ENCODE measurements at places on chromosomes 7 and 10. TPM values are rescaled to one million over a fixed set of nuclear protein-coding genes. Genes with fewer than 3 reads are reported as not detected.

- H3K4me3 ChIP-seq = peak overlapping the region; percentile 64
- peaks cover 53% of the 10 kb centered on the region for H3K4me1 ChIP-seq
- peaks cover 4% of the 10 kb centered on the region for H3K36me3 ChIP-seq
- H3K27ac ChIP-seq = peak overlapping the region; percentile 89
- DNase-seq = peak; percentile 60
- H3K27me3 ChIP-seq = no peaks in the 10 kb centered on the region
Observed at GRCh38 chr10:110420401-110421193, 77.1 kb upstream of the DUSP5 start.

Gene MSANTD7
- 30.3 TPM for total RNA-seq

GRCh38 chr7:10908600-10908999 lies 65.1 kb upstream of the PHF14 start:
- no peak overlapping the region for H3K4me3 ChIP-seq
- DNase-seq = no peak
- no peak overlapping the region for H3K27ac ChIP-seq
- H3K36me3 ChIP-seq = no peaks in the 10 kb centered on the region
- H3K4me1 ChIP-seq = no peaks in the 10 kb centered on the region

DNA sequence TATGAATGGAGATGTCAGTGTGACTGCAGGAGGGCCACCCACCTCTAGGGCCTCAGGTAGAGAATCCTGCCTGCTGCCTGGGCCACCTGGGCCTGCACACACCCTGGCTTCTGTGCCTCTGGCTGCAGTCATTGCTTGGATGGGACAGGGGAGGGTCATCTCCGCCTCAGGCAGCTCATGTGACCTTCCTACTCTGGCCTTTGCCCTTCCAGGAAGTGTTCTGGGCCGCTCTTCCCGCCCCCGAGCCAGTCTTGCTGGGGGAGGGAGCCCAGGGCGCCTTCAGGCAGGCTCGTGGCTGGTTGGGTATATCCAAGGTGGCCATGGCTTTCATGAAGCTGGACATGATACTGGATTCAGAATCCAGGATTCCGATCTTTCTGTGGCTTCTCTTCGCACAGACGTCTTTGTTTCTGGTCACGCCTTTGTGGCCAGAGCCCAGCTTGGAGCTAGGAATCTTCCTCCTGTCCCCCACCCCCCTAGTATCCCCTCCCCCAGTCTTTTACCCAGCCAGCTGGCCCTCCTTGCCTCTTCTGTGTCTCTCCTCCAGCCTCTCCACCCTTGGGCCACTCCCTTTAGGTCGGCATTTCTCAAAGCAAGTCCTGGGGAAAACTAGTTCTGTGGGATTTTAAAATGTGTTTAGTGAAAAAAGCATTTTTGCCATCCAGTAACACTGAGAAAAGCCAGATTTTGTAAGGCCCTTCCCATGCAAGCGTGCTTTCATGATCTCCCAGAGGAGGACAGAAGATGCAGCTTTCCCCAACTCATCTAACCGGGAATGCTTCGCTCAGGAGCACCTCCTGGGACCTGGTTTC lies 119.6 kb downstream of the ZMIZ1 start:
- no peaks in the 10 kb centered on the region for H3K4me1 ChIP-seq
- H3K4me3 ChIP-seq = no peak overlapping the region
- no peak for DNase-seq
- H3K27me3 ChIP-seq = no peaks in the 10 kb centered on the region
- H3K36me3 ChIP-seq = no peaks in the 10 kb centered on the region

Gene PNLIP
- total RNA-seq = not detected

- DNase-seq = no peak
- peaks cover 52% of the 10 kb centered on the region for H3K27me3 ChIP-seq
- peaks cover 33% of the 10 kb centered on the region for H3K4me1 ChIP-seq
- no peak overlapping the region for H3K27ac ChIP-seq
Observed at GRCh38 chr7:27162561-27163287, 2.6 kb downstream of the HOXA9 start.

- H3K4me1 ChIP-seq = no peaks in the 10 kb centered on the region
- no peaks in the 10 kb centered on the region for H3K36me3 ChIP-seq
- no peak overlapping the region for H3K4me3 ChIP-seq
- H3K27me3 ChIP-seq = peaks cover 40% of the 10 kb centered on the region
- no peak for DNase-seq
- H3K27ac ChIP-seq = no peak overlapping the region
Observed at GRCh38 chr7:34842782-34843181, 184.8 kb downstream of the NPSR1 start.

Gene THNSL1
- 1.6 TPM for total RNA-seq

GRCh38 chr7:50121286-50121685 lies 28.2 kb upstream of the ZPBP start:
- DNase-seq = no peak
- H3K27me3 ChIP-seq = peaks cover 18% of the 10 kb centered on the region
- no peaks in the 10 kb centered on the region for H3K4me1 ChIP-seq
- H3K4me3 ChIP-seq = no peak overlapping the region

Gene DGKI
- total RNA-seq = 1.5 TPM

DNA sequence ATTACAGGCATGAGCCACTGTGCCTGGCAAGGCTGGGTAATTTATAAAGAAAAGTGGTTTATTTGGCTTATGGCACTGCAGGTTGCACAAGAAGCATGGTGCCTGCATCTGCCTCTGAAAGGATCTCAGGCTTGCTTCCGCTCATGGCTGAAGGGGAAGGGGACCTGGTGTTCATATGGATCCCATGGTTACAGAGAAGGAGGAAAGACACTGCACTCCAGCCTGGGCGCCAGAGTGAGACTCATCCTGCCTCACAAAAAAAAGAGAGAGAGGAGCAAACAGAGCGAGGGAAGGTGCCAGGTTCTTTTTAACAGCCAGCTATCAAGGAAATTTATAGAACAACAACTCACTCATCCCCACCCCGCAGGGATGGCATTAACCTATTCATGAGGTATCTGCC lies 36.2 kb downstream of the HIP1 start:
- DNase-seq = no peak
- H3K27me3 ChIP-seq = no peaks in the 10 kb centered on the region
- H3K4me3 ChIP-seq = no peak overlapping the region
- no peak overlapping the region for H3K27ac ChIP-seq
- H3K36me3 ChIP-seq = no peaks in the 10 kb centered on the region
- peaks cover 13% of the 10 kb centered on the region for H3K4me1 ChIP-seq

Gene NOS3
- 1.2 TPM for total RNA-seq

- no peaks in the 10 kb centered on the region for H3K36me3 ChIP-seq
- peaks cover 39% of the 10 kb centered on the region for H3K4me1 ChIP-seq
- H3K27ac ChIP-seq = peak overlapping the region; percentile 75
Observed at GRCh38 chr10:62778125-62778524, 26.4 kb upstream of the ADO start.

Gene ITIH5
- total RNA-seq = not detected

DNA sequence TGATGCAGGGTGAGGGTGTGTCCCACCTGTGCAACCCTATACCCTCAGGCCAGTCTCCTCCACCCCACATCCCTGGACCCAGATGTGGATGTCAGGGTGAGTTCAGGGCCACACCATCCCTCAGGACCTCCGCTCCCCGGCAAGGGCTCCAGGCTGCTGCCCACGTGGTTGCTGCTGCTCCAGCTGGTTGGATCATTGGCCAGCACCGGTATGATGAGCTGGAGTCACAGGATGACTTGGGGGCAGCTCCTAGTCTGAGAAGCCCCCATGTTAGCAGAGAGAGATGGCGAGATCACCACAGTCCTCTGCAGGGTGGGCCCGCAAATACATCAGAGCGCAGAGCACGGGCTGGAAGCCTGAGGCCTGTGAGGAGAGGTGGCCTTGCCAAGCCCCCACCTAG lies 103.3 kb upstream of the GDF10 start:
- no peak overlapping the region for H3K4me3 ChIP-seq
- H3K4me1 ChIP-seq = no peaks in the 10 kb centered on the region
- no peaks in the 10 kb centered on the region for H3K27me3 ChIP-seq
- DNase-seq = no peak
- H3K27ac ChIP-seq = no peak overlapping the region

- no peaks in the 10 kb centered on the region for H3K36me3 ChIP-seq
- H3K27ac ChIP-seq = no peak overlapping the region
- DNase-seq = no peak
- no peaks in the 10 kb centered on the region for H3K27me3 ChIP-seq
Observed at GRCh38 chr7:31234836-31235605, 105.5 kb downstream of the NEUROD6 start.

- H3K27me3 ChIP-seq = no peaks in the 10 kb centered on the region
- DNase-seq = no peak
- H3K27ac ChIP-seq = no peak overlapping the region
- no peaks in the 10 kb centered on the region for H3K4me1 ChIP-seq
- H3K36me3 ChIP-seq = no peaks in the 10 kb centered on the region
Observed at GRCh38 chr10:105611244-105611798, 970.2 kb downstream of the SORCS3 start.

GRCh38 chr10:33189363-33189762 lies 145.1 kb downstream of the NRP1 start:
- H3K36me3 ChIP-seq = no peaks in the 10 kb centered on the region
- peaks cover 15% of the 10 kb centered on the region for H3K27me3 ChIP-seq
- H3K4me3 ChIP-seq = no peak overlapping the region
- H3K4me1 ChIP-seq = no peaks in the 10 kb centered on the region
- H3K27ac ChIP-seq = no peak overlapping the region
- no peak for DNase-seq

- H3K4me3 ChIP-seq = no peak overlapping the region
- no peaks in the 10 kb centered on the region for H3K4me1 ChIP-seq
- no peaks in the 10 kb centered on the region for H3K27me3 ChIP-seq
- no peaks in the 10 kb centered on the region for H3K36me3 ChIP-seq
- no peak for DNase-seq
- no peak overlapping the region for H3K27ac ChIP-seq
Observed at GRCh38 chr7:88635149-88635548, 124.4 kb upstream of the ZNF804B start.

- no peak overlapping the region for H3K27ac ChIP-seq
- no peaks in the 10 kb centered on the region for H3K27me3 ChIP-seq
- H3K4me3 ChIP-seq = no peak overlapping the region
Observed at GRCh38 chr10:70853038-70853437, 35.3 kb downstream of the PCBD1 start.

GRCh38 chr7:70052691-70053090 lies 454.4 kb downstream of the AUTS2 start:
- no peaks in the 10 kb centered on the region for H3K27me3 ChIP-seq
- H3K4me3 ChIP-seq = no peak overlapping the region
- H3K36me3 ChIP-seq = no peaks in the 10 kb centered on the region
- H3K27ac ChIP-seq = no peak overlapping the region

Gene TMEM196
- total RNA-seq = not detected

DNA sequence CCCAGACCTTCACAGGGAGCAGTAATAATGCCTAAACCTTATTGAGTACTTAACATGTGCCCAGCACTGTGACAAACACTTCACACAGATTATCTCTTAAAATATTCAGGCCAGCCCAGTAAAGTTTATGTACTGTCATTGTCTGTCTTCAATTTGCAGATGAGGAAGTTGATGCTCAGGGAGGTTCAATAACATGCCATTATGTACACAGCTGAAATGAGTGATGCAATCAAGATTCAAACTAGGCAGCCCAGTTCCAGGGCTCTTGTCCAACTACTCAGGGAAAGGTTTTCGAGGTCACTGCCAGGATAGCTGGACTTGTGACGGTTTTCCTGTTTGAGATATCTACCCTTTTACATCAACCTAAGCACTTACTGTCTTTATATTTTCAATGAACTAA lies 56.1 kb downstream of the AUTS2 start:
- no peak for DNase-seq
- no peak overlapping the region for H3K27ac ChIP-seq
- H3K4me1 ChIP-seq = peaks cover 33% of the 10 kb centered on the region
- no peak overlapping the region for H3K4me3 ChIP-seq
- H3K36me3 ChIP-seq = no peaks in the 10 kb centered on the region

Gene GNAT3
- total RNA-seq = not detected

DNA sequence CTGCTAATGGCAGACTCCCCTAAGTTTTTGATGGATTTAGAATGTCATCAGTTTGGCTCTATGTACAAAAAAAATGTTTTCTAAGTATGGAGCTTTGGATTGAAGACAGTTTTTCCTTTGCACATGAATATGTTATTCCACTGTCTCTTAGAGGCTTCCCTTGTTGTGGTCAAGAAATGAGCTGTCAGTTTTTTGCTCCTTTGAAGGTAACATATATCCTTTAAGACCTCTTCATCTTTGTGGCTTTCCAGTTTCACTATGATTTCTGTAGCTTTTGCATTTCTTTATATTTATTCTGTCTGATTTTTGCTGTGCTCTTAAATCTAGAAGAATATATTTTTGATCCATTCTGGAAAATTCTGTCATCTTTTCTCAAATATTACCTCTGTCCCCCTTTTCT lies 15.8 kb upstream of the ODAD2 start:
- DNase-seq = no peak
- no peak overlapping the region for H3K27ac ChIP-seq

DNA sequence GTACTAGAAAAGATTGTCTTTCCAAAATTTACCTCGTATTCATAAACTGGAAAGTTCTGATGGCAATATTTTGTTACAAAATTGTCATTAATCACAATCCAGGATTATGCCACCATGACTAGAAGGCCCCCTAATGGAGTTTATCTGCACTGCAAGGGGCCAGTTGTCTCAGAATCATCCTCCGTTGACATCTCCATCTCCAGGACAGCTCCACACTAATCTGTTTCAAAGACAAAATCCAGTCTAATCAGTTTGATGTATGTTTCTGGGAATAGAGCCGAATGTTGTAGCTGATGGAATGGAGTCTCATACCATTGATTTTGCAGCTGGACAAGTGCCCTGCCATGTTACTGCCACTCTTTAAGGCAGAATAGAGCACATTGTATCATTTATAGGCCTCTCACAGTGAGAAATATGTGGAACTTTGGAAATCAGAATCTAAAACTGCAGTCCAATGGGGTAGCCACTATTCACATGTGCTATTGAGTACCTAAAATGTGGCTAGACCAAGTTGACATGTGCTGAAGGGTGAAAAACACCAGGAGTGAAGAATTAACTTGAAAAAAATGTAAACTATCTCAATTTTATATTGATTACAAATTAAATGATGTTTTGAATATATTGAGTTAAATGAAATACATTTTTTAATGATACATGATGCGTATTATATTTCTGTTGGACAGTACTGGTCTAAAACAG lies 38.3 kb upstream of the TOMM7 start:
- H3K27me3 ChIP-seq = no peaks in the 10 kb centered on the region
- peaks cover 27% of the 10 kb centered on the region for H3K4me1 ChIP-seq
- no peak overlapping the region for H3K4me3 ChIP-seq
- H3K27ac ChIP-seq = peak overlapping the region; percentile 76
- DNase-seq = no peak
- H3K36me3 ChIP-seq = peaks cover 32% of the 10 kb centered on the region

Gene PKD2L1
- total RNA-seq = not detected

Measured in natural killer cell treated with Interleukin-12 subunit alpha and Interleukin-12 subunit beta and Interleukin-15 and Interleukin-18, amount 100 ng/mL, for 72 hours (primary cell).